ENCODE measurements at places on chromosomes 13 and 19.

GRCh38 chr13:106530171-106530851 is 5.2 kb downstream of the EFNB2 start:
- no peak for DNase-seq

DNA sequence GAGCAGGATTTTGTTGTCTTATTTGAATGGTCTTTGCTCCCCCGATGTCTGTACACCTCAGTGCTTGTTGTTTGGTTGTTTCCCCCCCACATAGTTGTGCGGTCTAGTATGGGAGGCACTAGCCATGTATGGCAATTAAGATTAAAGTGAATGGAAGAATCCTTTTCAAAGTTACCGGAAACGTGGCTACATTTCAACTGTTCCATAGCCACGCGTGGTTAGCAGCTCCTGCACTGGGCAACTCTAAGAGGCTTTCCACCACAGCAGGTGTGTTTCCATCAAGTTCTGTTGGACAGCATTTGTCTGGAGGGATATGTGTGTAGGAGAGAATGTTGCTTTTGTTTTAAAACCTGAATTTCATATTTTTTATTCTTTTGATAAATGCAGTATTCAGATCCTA is 247.3 kb downstream of the GGACT start:
- DNase-seq, result no peak

GRCh38 chr13:91211510-91211909 is 136.0 kb upstream of the MIR17HG start:
- no peak for DNase-seq

DNA sequence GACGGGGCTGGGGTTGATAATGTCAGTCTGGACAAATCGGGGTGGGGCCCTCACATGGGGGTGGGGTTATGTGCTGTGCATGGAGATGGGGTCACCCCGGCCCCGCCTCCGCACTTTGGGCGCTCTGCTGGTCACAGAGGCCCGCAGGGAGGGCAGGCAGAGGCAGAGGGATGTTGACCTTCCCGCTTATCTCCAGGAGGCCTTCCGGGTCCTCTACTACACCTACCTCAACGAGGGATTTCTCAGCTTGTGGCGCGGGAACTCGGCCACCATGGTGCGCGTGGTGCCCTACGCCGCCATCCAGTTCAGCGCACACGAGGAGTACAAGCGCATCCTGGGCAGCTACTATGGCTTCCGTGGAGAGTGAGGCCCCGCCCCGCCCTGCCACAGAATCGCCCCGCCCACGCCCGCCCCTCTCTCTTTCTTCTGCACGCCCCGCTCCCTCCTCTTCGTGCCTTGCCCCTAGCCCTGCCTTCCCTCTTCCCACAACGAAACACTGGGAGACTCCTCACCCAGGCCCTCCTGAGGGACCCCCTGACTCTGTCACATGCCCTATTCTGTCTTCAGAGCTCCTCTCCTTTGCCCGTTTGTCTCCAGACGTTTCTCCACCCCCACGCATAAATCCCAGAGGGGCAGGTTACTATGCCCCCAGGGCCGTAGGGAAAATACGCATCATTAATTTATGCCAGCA is 32.8 kb downstream of the TMEM161A start:
- no peak for DNase-seq

GRCh38 chr13:59270327-59270726 is 893.4 kb downstream of the DIAPH3 start:
- no peak for DNase-seq

All from T-helper 22 cell (primary cell).